Immature natural killer cell (primary cell): ENCODE measurements at places on chromosomes 16 and 17.

GRCh38 chr17:44795421-44795820 is 34.7 kb downstream of the GJC1 start:
- H3K4me3 ChIP-seq, result no peak overlapping the region
- H3K4me1 ChIP-seq, result no peaks in the 10 kb centered on the region
- no peak overlapping the region for H3K27ac ChIP-seq
- no peaks in the 10 kb centered on the region for H3K27me3 ChIP-seq

GRCh38 chr17:75504347-75505151 is 10.8 kb downstream of the CASKIN2 start:
- peak overlapping the region; percentile 30 for H3K4me3 ChIP-seq
- H3K27ac ChIP-seq, result no peak overlapping the region

GRCh38 chr16:78982096-78982744 is 618.3 kb downstream of the MAF start:
- no peak overlapping the region for H3K27ac ChIP-seq
- no peak for DNase-seq
- peaks cover 9% of the 10 kb centered on the region for H3K36me3 ChIP-seq
- no peaks in the 10 kb centered on the region for H3K4me1 ChIP-seq
- peaks cover 3% of the 10 kb centered on the region for H3K27me3 ChIP-seq

GRCh38 chr16:54284319-54284930 is 2.2 kb downstream of the IRX3 start:
- H3K4me3 ChIP-seq, result no peak overlapping the region
- peaks cover 18% of the 10 kb centered on the region for H3K27me3 ChIP-seq
- no peaks in the 10 kb centered on the region for H3K36me3 ChIP-seq
- DNase-seq, result no peak
- H3K27ac ChIP-seq, result no peak overlapping the region
- H3K4me1 ChIP-seq, result peaks cover 13% of the 10 kb centered on the region

DNA sequence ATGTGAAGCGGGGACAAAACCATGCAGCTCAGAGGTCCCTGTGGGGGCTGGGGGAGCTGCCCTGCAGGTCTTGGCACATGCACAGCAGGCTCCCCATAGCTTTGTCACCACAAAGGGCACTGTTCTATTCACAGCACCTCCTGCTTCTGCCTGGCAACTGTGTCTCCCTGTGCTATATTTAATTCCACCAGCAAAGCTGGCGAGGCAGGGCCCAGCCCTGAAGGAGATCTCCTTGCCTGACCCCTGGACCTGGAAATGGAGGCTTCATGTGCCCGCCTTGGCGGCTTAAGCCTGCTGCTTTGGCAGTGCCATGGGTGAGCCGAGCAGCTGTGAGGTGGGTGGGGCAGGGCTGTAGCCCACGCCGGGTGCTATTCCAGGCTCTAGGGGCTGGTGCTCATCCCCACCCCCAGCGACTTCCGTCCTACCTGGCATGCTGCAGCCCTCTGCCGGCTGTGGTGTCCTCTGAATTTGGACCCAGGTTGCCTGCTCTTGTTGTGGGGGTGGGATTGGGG is 6.8 kb downstream of the LDHD start:
- no peaks in the 10 kb centered on the region for H3K36me3 ChIP-seq
- peaks cover 9% of the 10 kb centered on the region for H3K4me1 ChIP-seq
- no peak overlapping the region for H3K27ac ChIP-seq
- H3K27me3 ChIP-seq, result peaks cover 5% of the 10 kb centered on the region

DNA sequence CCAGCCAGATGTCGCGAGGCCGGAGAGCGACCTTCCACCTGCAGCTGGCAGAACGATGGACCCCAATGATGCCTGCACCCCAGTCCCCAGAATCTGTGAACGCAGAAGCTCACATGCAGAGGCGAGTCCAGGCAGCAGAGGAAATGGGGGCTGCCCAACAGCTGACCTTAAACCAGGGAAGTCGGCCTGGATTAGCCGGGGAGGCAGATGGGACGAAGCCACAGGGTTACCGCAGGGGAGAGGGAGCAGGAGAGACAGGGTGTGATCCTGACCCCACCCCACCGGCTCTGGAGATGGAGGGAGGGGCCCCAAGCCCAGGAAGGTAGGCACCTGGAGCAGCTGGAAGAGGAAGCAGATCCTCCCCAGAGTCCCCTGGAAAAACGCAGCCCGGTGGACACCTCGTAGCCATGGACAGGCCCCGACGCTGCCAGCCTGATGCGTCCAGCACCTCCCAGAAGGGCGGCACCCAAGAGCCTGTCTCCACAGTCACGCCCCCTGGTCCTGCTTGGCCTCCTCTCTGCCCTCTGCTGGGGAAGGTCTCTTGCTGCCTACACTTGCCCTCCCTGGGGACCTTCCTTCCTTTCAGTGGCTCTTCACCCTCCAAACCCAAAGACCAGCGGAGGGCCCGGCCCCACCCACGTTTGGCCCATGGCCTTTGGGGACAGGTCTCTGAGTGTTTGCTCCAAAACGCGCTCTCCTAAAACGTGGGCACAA is 37.3 kb downstream of the PIEZO1 start:
- H3K27ac ChIP-seq, result no peak overlapping the region
- H3K4me1 ChIP-seq, result peaks cover 22% of the 10 kb centered on the region
- H3K27me3 ChIP-seq, result no peaks in the 10 kb centered on the region
- no peak for DNase-seq
- H3K36me3 ChIP-seq, result no peaks in the 10 kb centered on the region
- H3K4me3 ChIP-seq, result no peak overlapping the region

DNA sequence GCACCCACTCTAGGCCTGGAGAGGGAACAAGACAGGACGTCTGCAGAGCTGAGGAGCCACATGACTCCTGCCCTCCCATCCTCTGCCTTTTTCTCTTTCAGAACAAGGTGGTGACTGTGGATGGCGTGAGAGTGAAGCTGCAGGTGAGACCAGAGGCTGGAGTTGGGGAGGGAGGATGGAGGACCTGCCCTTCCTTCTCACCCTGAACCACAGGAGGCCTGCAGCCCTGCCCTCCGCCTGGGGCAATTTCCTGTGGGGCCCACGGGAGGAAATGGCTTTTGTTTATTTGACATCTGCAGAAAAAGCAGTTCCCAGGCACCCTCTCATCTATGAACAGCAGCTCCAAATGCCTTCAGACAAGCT is 5.1 kb downstream of the RAB37 start:
- peak overlapping the region; percentile 88 for H3K27ac ChIP-seq
- peak; percentile 76 for DNase-seq
- H3K36me3 ChIP-seq, result peaks cover 13% of the 10 kb centered on the region
- peak overlapping the region; percentile 99 for H3K4me3 ChIP-seq
- H3K4me1 ChIP-seq, result peaks cover 86% of the 10 kb centered on the region

GRCh38 chr16:87949071-87949744 is 2.0 kb upstream of the BANP start:
- no peak overlapping the region for H3K27ac ChIP-seq
- H3K4me3 ChIP-seq, result peak overlapping the region; percentile 36
- peaks cover 13% of the 10 kb centered on the region for H3K27me3 ChIP-seq
- no peak for DNase-seq
- no peaks in the 10 kb centered on the region for H3K36me3 ChIP-seq

DNA sequence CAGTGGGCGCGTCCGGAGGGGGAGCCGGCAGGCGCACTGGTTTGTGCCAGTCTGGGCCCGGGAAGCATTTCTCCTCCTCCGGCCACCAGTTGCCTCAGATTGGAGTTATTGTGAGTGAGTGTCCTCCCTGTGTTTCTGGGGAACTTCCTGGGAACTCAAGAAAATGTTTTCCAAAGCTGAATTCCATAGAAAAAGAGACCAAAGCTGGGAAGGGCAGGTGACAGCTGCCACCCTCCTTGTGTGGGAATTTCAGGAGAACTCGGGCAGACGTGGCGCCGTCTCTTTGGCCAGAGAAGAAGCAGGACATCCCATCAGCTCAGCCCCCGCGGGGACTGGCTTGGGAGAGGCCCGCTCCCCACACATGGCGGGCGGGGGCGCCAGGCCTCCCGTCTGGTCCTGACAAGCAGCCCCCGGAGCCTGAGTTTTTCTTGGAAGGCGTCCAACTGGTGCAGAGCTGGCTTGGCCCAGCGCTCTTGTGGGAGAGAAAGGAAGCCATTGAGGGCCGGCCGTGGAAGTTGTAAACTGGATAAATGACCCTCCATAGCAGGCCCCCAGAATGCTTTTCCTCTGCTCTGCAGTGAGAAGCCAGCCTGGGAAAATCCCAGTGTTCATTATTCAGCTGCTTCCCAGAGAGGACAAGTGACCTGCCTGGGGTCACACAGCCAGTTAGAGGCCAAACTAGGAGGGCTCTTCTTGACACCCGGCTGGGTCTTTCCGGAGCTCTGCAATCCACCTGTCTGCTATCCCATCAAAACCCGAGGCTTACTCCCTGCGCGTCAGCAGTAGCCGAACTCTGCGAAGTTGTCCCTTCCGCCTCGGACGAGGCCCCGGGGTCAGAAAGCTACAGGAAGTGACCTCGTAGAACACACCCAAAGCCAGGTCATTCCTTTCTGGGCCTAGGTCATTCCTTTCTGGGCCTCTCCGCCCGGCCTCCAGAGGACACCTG is 39.2 kb upstream of the GSE1 start:
- peaks cover 89% of the 10 kb centered on the region for H3K4me1 ChIP-seq
- H3K27me3 ChIP-seq, result peaks cover 32% of the 10 kb centered on the region
- DNase-seq, result no peak
- H3K4me3 ChIP-seq, result peak overlapping the region; percentile 90

- H3K36me3 ChIP-seq, result no peaks in the 10 kb centered on the region
- H3K4me1 ChIP-seq, result no peaks in the 10 kb centered on the region
- DNase-seq, result no peak
- no peak overlapping the region for H3K4me3 ChIP-seq
These were observed 8.7 kb downstream of the DLX4 start for GRCh38 chr17:49977463-49978389.

GRCh38 chr16:30032083-30032819 is 1.2 kb upstream of the TLCD3B start:
- no peak overlapping the region for H3K27ac ChIP-seq
- peak; percentile 60 for DNase-seq
- no peaks in the 10 kb centered on the region for H3K36me3 ChIP-seq
- peak overlapping the region; percentile 74 for H3K4me3 ChIP-seq
- peaks cover 4% of the 10 kb centered on the region for H3K4me1 ChIP-seq

DNA sequence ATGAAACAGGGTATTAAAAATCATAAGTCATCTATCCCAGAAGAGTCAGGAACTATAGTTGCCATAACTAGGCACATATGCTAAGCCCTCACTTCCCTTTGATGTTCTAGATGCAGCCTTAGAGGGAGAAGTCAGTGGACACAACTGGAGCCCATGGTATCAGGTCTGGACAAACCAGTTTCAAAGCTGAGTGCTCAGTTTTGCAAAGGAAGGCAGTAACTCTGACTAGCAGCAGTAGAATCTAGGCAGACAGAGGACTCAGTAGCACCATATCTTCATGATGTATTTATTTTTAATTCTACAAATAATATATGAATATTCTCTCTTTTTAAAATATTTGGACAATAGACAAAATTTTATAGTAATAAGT is 11.7 kb upstream of the FAM20A start:
- peaks cover 2% of the 10 kb centered on the region for H3K27me3 ChIP-seq
- no peaks in the 10 kb centered on the region for H3K4me1 ChIP-seq
- no peak overlapping the region for H3K4me3 ChIP-seq
- no peak overlapping the region for H3K27ac ChIP-seq
- no peaks in the 10 kb centered on the region for H3K36me3 ChIP-seq
- no peak for DNase-seq

DNA sequence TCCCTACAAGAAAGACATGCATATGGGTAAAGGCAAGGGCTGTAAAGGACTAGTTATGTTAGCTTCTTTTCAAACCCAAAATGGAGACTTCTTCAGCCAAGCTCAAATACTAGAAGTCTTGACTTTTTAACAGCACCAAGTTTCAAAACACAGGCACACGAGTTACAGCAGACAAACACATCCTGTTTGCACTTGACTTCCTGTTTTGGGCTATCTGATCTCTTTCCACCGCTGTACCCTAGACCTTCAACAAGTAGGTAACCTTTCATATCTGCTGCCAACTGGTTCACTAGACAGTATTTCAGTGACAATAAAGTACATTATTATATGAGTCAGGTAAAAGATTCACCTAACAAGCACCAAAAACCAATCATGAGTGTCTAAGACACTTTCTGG is 12.3 kb downstream of the RFFL start:
- H3K36me3 ChIP-seq, result peaks cover 8% of the 10 kb centered on the region
- peak overlapping the region; percentile 97 for H3K27ac ChIP-seq
- H3K4me3 ChIP-seq, result peak overlapping the region; percentile 80
- H3K27me3 ChIP-seq, result peaks cover 5% of the 10 kb centered on the region

- no peak overlapping the region for H3K27ac ChIP-seq
- H3K27me3 ChIP-seq, result no peaks in the 10 kb centered on the region
- H3K36me3 ChIP-seq, result no peaks in the 10 kb centered on the region
- H3K4me1 ChIP-seq, result no peaks in the 10 kb centered on the region
These were observed 27.8 kb downstream of the ADAM11 start for GRCh38 chr17:44786551-44787081.

GRCh38 chr17:48835971-48836370 is 5.1 kb downstream of the CALCOCO2 start:
- H3K27me3 ChIP-seq, result peaks cover 17% of the 10 kb centered on the region
- H3K36me3 ChIP-seq, result peaks cover 2% of the 10 kb centered on the region
- DNase-seq, result peak; percentile 60
- peak overlapping the region; percentile 87 for H3K4me3 ChIP-seq
- H3K27ac ChIP-seq, result peak overlapping the region; percentile 81

- no peaks in the 10 kb centered on the region for H3K4me1 ChIP-seq
- H3K36me3 ChIP-seq, result peaks cover 3% of the 10 kb centered on the region
- no peak overlapping the region for H3K27ac ChIP-seq
- H3K4me3 ChIP-seq, result no peak overlapping the region
These were observed 24.8 kb upstream of the KDM6B start for GRCh38 chr17:7809086-7809790.

DNA sequence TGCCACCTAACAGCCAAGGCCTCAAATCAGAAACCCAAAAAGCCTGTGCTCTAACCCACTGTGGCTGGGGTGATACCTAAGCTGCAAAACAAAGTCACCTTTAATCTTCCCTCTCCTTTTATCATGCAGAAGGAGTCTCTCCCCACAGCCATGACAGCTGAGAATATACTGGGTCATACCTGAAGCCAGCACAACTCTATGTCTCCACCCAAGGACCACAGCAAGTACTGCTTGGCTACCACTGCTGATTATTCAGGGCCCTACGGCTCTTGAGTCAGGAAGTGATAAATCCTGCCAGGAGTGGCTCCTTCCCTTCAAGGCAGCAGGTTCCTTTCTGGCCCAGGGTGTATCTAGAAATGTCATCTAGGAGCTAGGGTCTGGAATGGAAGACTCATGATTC is 151.5 kb upstream of the TOM1L1 start:
- no peak overlapping the region for H3K27ac ChIP-seq
- H3K27me3 ChIP-seq, result no peaks in the 10 kb centered on the region
- no peak for DNase-seq
- H3K4me1 ChIP-seq, result no peaks in the 10 kb centered on the region
- H3K36me3 ChIP-seq, result no peaks in the 10 kb centered on the region

- DNase-seq, result peak; percentile 32
- H3K27ac ChIP-seq, result peak overlapping the region; percentile 85
- H3K27me3 ChIP-seq, result peaks cover 66% of the 10 kb centered on the region
- peak overlapping the region; percentile 62 for H3K4me3 ChIP-seq
These were observed 3.7 kb upstream of the CBX8 start for GRCh38 chr17:79800325-79801155.
